Non-pigmented ciliary epithelial cell (primary cell): ENCODE measurements at places on chromosomes 2 and 18.

GRCh38 chr2:172093416-172094293, 8.3 kb downstream of the DLX1 start:
- no peak for DNase-seq

DNA sequence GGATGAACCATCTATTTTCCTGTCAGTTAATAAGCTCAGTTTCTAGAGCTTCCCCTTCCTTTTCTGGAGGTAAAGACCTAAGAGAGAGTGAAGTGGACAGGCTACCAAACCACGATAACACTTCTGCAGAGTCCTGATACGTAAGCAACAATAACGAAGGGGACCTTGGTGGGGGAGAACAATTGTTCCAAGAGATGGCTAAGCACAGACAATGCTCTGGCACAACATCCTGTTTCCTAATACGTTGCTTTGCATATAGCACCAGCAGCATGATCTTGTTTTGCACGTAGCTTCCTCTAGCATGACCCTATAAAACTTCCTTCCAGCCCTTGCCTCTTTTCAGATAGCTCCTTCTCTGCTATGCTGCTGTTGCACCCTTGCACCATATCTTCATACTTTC, 247.3 kb downstream of the RAD51AP2 start:
- DNase-seq = no peak

- DNase-seq = no peak
Observed at GRCh38 chr2:145563741-145564615, 1044.1 kb upstream of the ZEB2 start.

- no peak for DNase-seq
Observed at GRCh38 chr2:63888490-63889402, 47.0 kb downstream of the UGP2 start.

GRCh38 chr2:145038041-145038525, 518.2 kb upstream of the ZEB2 start:
- DNase-seq = no peak

DNA sequence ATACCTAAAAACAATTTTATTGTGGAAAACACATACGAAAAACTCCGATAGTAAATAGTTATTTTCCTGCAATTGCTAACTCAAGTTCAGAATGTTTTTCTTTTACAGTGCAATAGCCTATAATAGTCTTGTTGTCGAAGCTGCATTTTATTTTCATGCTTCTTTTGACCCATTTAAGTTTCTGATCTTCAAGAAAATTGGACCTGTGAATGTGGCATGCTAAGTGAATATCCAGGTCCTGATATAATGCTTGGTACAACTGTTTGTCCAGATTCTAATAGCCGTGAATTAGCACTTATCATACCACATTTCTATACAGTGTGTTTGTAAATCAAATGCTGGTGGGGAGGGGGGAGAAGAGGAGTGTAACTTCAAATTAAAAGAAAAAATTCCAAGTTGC, 3.0 kb upstream of the ONECUT2 start:
- no peak for DNase-seq

- DNase-seq = no peak
Observed at GRCh38 chr2:227889336-227889735, 17.9 kb downstream of the DAW1 start.

DNA sequence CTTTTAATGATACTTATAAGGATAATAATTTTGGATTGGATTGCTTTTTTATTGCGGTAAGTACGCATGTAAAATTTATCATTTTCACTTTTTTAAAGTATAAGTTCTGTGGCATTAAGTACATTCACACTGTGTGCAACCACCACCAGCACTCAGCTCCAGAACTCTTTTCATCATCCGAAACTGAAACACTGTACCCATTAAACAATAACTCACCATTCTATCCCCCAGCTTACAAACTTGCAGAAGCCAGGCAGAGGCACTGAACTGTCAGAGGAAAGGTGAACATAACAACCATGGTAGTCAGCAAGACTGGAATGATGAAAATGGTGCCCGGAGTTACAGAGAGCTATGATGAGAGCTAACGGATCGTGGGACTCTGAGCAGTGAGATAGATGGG, 465.9 kb downstream of the ADCYAP1 start:
- no peak for DNase-seq

- no peak for DNase-seq
Observed at GRCh38 chr2:173493874-173494273, 139.2 kb downstream of the CDCA7 start.

DNA sequence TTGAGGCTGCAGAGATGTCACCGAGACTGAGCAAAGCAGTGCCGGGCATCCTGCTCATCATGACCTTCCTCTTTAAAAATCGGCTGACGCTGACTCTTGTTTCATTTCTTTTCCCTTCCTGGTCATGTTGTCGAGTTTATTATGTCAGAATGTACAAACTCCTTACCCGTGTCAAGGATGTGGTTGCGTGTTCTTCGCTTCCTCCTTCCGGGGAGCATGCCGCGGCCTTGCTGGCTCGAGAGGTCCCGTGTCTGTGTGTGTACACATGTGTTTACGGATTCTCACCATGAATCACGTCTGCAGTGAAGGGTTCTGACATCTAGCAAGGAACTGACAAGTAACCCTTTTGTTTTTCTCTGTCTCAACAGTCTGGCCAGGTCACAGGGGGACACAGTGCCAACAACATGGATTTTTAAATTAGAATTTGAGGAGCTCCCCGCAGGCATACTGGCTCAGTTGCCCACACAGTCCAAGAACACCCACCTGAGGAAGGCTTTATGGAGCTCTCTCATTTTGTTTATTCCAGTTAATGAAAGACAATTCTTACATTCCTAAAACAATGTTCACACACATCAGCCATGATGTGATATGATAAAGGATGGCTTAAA, 60.2 kb downstream of the MYT1L start:
- no peak for DNase-seq

DNA sequence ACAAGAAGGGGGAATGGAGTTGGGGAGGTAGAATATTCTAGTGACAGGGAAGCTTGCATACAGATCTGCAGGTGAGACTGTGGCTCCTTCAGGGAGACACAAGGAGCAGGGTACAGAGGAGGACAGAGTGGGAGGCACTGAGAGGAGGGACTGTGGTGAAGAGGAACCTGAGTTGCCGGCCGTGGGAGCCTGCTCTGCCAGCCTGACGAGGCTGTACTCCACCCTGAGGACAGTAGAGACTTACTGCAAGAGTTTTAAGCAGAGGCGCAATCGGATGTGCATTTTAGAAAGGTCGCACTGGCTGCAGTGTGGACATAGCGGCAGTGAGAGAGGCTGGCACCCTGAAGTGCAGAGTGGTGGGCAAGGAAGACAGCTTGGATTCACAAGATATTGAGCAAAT, 185.8 kb downstream of the GFPT1 start:
- DNase-seq = no peak

- no peak for DNase-seq
Observed at GRCh38 chr2:188974164-188974563, at the start of gene COL3A1. Gene COL3A1, plus strand, starts transcription at chr2:188974373. Its CDS starts 117 bp downstream, at chr2:188974490.

- peak; percentile 35 for DNase-seq
Observed at GRCh38 chr2:226256237-226256636, 543.4 kb downstream of the IRS1 start.

DNA sequence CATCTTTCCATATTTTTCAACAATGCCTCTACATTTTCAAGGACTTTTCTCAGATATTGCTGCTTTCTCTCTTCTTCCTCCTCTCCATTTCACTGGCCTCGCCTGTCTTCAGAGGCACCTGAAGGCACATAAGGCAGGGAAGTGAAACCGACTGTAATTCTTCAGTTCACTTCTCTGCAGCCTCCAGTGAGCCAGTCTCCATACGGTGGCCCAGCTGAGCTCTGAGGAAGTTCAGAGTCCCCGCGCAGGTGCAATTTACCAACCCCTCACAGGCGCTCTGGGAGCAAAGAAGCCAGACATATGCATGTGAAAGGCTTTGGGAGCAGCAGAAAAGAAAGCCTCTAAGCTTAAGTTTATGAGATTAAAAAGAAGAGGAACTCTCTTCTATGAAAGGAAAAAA, 12.4 kb downstream of the KLHL14 start:
- DNase-seq = no peak

GRCh38 chr2:179049546-179050311, at the start of gene CCDC141:
Gene CCDC141, minus strand, starts transcription at chr2:179050137. Its CDS starts 196 bp downstream, at chr2:179049941.
- DNase-seq = no peak

GRCh38 chr2:197821550-197822289, 17.3 kb downstream of the PLCL1 start:
- no peak for DNase-seq

GRCh38 chr2:44244135-44244871, 31.0 kb upstream of the SLC3A1 start:
- peak; percentile 32 for DNase-seq

DNA sequence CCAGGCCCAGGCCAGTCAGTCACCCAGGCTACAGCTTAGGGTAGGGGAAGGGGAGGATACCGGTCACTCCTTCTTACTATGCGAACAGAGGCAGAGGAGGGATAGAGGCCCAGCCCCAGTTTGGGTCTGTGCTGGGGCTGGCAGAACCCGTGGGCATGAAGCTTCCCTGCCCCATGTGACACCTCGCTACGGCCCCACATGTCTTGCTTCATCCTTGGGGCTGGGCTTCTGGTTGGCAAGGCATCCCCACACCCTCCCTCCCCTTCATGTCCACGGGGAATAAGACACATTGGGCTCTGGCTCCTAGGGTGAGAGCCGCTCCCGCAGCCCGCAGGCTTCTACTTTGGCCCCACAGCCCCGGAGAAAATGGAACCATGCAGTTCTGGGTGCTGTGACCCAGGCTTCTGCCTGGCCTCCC, 32.4 kb downstream of the HS1BP3 start:
- no peak for DNase-seq

- no peak for DNase-seq
Observed at GRCh38 chr2:232449964-232450363, 6.0 kb upstream of the ALPI start.

- no peak for DNase-seq
Observed at GRCh38 chr2:167135706-167136105, 247.4 kb downstream of the XIRP2 start.

DNA sequence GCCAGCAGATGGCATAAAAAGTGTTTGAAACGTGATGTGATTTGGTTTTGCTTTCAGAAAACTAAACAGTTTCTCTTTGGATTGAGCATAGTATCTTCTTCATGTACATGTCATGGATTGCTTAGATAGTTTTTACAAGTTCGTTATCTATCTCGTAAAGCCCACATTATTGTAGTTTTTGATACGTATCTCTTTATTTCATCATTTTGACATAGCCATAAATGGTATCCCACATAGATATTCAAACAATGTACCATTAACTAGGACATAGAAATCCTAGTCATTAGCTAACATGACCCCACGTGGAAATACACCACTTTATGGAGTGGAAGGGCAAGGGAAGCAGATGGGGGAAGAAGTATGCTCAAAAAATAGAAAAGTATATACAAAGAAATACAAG, 93.6 kb downstream of the MAP2 start:
- DNase-seq = no peak

DNA sequence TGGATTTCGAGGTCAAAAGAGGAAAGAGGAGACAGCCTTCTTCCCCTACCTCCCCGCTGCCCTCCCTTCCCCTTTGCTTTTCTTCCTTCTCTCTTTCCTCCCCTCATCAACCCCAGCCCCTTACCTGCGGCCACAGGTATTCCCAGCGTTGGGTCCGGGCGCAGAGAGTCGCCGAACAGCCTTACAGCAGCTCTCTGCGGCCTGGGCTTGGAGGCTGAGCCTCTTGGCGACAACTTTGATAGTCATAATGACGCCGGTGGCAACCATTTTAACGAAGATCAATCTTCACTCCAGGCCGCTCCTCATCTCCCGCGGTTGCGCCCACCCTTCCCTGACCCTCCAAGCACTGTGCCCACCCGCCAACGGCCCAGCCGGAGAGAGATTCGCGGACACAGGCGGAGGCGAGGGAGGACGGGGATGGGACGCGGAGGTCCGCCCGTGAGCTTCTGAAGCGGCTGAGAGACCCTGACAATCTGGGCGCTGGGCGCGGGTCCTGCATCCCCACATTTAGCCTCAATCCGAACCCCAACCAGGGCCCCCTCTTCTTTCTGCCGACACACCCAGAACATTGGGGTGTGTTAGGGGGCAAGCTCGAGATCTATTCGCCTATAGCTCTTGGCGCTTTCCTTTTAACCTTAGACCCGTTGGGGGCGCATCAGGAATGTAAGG, 1.5 kb upstream of the EVX2 start:
- DNase-seq = no peak

DNA sequence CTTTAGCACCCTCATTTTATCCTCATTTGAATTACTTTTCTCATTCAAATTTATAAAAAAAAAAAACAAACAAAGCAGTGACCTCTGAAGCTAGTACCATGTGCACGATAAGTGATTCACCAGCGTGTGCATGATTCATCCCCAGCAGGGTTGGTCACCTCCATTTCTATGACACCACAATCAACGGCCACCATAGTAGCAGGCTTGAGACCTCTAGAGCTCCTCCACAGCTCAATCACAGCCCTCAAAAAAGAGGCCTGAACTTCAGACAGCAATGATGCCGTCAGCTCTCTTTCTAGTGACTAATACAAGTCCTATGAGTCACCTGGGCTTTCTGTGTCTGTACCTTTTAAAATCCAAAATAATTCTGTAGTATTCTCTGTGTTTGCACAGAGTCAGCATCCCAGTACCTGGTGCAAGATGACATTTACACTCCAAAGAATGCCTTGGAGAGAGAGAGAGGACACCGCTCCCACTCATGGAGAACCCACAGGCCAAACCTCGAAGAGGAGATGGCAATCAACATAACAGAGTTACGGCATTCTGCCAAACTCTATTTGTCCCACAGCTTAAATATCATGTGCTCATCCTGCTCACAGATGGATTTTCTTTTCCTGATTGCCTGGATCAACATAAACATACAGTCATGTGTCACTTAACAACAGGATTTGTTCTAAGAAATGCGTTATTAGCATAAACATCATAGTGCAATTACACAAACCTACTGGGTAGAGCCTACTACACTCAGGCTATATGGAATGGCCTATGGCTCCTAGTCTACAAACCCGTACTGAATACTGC, 58.7 kb downstream of the L3MBTL4 start:
- DNase-seq = no peak

- no peak for DNase-seq
Observed at GRCh38 chr2:219181531-219181930, 3.5 kb downstream of the RETREG2 start.

DNA sequence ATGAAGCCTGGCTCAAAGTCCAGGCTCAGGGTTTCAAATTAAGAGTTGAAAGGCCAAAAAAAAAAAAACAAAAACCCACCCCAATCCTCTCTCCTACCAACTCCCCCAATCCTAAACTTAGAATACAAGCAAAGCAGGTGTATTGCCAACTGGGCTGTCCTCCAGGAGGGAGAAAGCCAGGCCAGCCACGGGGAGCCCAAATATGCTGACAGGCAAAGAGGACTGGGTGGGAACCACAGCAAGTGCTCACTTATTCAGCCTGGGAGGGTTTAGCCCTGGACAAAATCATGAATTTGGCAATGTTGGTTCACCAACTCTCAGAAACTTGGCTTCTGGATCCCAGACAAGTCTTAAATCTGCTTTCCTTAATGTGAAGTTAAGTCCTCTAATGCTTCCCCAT, 36.5 kb downstream of the GKN2 start:
- DNase-seq = no peak

DNA sequence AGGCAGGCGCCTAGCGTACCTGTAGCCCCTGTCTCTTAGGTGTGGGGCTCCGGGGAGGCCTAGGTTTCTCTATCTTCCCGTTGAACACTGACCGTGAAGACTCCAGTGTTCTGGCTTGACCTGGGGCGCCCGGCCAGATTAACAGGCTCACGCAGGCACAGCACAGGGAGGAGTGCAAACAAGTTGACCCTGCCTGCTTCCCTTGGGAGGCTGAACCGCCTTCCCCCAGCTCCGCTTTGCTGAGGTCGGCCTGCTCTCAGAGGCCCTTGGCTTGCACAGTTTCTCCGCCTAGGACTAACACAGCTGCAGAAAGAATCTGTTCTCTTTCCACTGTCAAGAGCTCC, 567 bp downstream of the PCYOX1 start:
- DNase-seq = no peak
